Stimulated activated CD4-positive, alpha-beta T cell treated with anti-CD3 and anti-CD28 coated beads, Interleukin-1b, Interleukin-23, amount 100 ng/mL, for 1 hour (primary cell): ENCODE measurements at places on chromosomes 7 and 10.

- DNase-seq = no peak
Observed at GRCh38 chr10:100033766-100034418, 24.1 kb upstream of the DNMBP start.

DNA sequence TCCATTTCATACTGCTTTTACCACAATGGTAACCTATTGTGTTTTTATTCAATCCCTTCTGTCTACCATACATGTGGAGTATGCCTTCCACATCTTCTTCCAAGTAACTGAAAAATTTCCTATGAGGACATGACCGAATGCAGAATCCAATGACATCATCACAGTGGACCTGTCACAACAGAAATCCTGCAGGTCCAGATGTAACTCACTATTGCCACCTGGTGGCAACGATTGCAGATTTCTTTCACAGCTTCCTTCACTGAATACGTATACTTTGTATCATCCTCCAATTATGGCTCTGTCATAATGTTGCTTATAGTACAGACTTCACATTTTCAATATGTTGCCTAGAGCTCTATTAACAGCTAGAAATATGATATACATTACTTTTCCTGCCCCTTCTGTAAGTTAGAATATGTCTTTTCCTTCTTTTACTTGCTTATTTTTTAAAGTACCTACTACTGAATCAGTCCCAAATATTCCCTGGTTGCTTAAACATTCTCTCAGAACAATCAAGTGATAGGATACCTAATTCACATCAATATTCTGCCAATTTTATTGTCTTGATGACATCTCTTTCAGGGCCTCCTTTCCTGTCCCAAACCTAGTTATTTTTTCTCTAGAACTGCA, 45.4 kb downstream of the SLC13A1 start:
- DNase-seq = no peak

DNA sequence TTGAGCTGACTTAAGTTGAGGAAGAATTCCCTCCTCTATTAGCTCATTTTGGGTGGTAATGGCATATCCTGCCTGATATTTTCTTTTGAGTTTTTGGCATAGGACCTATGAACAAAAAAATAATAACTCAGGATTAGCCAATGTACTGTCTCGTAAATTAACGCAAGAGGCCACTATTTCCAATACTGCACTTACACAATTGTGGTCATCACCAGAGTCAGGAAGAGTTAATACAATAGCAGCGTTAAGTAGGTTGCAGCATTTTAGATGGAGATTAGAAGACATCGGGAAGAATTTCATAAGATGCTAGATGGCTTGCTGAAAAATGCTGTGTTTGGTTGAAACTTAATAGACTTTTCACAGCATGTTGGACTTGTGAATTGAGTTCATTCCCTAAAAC, 36.4 kb downstream of the ANTXRL start:
- DNase-seq = no peak

- DNase-seq = no peak
Observed at GRCh38 chr7:79461660-79462059, 8.2 kb upstream of the MAGI2 start.

DNA sequence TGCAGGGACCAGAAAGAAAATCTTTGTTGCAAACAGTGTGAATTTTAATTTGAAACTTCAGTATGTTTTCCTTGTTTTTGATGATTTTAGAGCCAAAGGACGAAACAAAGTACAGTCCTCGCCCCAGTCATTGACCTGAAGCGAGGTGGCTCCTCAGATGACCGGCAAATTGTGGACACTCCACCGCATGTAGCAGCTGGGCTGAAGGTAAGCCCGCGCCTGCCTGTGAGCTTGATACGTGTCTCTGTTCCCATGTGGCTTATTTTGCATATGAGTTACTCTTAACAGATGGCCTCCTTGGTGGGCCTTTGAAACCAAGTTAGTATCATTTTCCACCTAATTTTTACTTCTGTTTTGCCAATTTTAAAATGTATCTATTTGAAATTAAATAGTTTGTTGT, 12.3 kb downstream of the RBM17 start:
- DNase-seq = no peak

GRCh38 chr7:93226310-93226709, at the start of gene HEPACAM2:
HEPACAM2 (minus strand) TSS chr7:93226469.
- DNase-seq = no peak

DNA sequence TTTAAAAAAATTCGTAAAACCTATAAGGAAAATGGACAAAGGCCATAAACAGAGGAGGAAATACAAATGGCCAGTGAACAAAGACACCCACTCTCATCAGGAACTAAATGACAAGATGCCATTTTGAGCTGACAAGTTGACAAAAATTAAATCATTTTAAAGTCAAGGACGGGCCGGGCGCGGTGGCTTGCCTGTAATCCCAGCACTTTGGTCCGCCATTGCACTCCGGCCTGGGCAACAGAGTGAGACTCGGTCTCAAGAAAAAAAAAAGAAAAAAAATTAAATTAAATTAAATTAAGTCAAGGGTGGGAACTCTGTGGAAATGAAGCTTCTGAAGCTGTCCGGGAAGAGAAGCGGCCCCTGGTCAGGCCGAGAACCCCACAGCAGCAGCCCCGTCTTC, 1.2 kb upstream of the NOM1 start:
- no peak for DNase-seq

DNA sequence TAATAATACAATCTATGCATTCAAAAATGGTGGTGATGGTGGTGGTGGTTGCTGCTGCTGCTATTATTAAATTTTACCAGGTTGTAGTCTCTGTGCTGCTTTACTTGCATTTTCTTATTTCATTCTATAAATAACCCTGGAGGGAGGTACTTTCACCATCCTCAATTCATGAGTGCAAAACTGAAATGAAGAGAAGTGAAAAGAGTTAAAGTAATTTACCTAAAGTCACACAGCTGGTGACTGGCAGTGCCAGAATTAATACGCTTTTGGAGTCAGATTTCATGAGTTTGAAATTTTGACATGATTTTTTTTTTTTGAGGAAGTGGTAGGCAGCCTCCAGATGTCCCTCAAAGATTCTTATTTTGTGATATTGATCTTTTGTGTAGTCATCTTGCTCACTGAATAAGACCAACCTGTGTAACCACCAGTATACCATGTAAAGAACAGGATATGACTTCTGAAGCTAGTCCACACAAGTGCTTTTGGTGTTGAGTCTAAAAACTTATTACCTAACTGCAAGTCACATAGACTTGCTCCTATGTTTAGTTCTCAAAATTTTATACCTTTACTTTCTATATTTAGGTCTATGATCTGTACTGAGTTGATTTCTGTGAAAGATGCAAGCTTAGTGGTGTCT, 218.8 kb downstream of the ZWINT start:
- DNase-seq = no peak

GRCh38 chr10:77187376-77187999, 450.1 kb downstream of the KCNMA1 start:
- no peak for DNase-seq

DNA sequence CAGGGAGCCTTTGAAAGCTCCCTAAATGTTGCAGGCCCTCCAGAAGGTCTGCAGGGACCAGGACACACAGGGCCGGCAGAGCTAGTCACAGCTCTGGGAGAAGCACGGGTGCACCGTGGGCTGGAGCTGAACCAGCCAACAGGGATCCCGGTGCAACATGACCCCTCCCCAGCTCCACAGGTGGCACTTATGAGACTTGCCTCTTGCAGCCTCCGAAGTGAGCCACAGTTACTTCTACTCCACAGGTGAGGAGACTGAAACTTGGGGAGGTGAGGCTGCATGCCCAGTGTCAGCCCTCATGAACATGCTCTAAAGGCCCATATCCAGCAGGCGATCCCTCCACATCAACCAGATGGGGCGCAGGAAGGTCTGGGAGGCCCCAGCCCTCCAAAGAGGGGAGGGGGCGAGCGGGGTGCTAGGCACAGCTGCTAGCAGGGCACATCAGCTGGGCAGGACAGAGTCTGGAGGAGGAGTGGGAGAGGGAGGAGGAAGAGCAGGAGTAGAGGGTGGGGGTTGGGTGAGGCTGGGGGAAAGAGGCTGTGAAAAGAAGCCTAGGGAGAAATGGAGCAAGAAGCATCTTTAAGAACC, 224.3 kb downstream of the ELFN1 start:
- no peak for DNase-seq

DNA sequence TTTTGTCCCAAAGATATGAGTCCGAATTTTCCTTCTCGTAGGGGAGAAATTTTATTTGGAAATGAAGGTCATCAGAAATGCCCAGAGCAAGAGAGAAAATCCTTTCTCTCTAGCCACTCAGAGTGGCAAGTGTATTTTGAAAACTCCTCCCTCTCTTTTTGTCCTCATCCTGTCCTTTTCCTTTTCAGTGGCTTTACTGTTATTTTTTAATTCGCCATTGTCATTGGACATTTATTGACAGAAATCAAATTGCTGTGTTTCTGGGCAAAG, 39.6 kb downstream of the TET1 start:
- DNase-seq = no peak

DNA sequence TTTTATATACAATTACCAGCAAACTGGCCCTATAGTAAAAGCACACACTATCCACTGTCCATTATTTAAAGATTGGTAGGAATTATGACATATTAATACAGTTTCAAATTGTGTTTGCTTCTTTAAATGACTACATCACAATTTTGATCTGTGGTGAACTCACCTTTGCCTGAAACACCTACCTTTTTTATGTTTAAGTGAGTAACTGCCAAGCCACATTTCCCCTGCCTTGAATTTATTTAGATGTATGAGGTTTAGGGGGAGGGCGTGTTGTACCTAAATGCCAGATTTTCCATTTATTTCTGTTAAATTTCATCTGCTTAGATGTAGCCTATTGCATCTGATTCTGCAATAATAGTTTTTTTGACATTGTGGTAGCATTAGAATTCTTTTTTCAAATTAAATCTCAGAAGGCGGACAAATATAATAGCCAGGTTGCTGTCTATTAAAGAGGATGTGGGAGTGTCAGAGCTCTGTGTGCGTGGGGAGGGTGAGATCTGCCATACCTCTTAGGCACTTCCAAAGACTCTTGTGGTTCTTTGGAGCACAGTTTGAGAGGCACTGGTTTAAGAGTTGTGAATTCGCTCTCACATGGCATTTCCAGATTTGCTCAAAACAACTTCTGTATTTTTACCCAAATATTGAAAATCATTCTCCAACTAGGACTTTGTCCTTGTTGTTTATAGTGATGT, 13.8 kb downstream of the PIK3CG start:
- no peak for DNase-seq

GRCh38 chr10:92822964-92823363, 25.4 kb upstream of the EXOC6 start:
- no peak for DNase-seq

DNA sequence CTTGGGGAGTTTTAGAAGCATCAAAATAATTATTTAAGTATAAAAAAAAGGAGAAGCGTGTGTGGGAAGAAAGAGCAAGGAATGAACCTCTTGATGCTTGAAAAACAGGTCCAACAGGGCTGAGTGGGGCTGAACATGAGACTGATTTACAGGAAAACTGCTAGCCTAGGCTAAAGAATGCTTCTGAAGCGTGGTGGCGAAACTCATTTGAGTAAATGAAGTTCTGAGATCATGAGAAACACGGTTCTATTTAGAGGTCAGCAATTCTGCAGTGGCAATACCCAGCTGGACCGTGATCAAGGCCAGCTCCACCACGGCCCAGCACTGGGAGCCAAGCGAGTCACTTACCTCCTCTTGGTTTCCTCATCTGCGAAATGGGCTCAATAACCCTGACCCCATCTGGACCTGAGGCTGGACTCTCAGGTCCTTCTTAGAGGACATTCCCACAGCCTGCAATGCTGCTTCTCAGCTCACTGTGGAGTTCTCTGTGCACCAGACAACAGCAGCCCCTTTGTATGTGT, 140.1 kb upstream of the ADAM12 start:
- no peak for DNase-seq

- no peak for DNase-seq
Observed at GRCh38 chr7:27991006-27991528, 189.5 kb downstream of the JAZF1 start.

DNA sequence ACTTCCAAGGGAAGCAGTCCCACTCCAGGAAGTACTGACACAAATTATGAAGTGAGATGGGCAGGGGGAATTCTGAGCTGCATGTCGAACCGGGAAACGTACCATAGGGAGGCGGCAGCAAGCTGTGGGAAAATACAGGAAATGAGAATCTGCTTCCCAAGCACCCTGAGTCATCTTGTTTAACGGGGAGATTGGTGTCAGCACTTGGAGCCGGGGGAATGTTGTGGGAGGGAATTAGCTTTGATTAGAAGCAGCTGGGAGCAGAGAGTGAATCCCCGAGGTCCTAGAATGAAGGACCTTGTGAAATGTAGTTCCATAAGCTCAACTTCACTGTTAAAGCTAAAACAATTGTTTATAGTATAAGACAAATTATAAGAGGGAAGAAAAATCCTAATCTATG, 141.4 kb upstream of the PRKCQ start:
- no peak for DNase-seq

- DNase-seq = no peak
Observed at GRCh38 chr10:18737841-18738240, 78.6 kb downstream of the ARL5B start.

- no peak for DNase-seq
Observed at GRCh38 chr10:80144067-80144695, 11.7 kb downstream of the PLAC9 start.

- DNase-seq = no peak
Observed at GRCh38 chr10:17412323-17412722, 42.1 kb downstream of the ST8SIA6 start.

DNA sequence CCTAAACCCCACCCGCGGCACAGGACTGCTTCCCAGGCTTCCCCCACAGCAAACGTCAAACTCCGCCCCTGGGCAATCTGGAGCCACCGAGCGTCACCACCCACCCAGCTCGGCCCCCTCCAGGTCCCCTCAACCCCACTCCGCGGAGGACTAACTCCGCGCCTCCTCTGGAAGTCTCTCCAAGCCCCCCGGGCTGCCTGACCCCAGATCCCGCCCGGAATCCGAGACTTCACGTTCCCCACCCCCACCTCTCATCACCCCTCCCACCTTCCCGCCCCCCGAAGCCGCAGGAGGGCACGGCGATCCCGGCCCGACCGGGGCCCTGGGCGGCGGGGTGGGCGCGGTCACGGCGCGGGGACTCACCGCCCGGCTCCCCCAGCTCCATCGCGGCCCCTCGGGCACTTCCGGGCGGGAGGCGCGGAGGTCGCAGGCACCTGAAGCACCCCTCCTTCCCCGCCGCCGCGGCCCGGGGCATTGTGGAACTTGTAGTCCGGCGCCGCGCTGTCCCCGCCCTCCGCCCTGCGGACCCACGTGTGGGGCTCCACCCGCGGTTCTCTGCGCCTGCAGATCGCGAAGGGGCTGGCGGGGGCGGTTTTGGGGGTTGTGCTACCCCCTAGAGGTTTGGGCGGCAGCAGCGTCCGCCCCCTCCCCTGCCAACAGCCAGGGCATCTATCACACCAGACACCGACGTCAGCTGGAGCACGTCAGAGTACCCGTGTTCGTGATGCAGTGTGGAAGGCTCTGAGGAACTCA, at the start of gene TMUB1:
Gene TMUB1 (minus strand): TSS at position 423 of the 753 bp plus-strand sequence. CDS start 930 bp downstream, outside the sequence.
- DNase-seq = peak; percentile 62

DNA sequence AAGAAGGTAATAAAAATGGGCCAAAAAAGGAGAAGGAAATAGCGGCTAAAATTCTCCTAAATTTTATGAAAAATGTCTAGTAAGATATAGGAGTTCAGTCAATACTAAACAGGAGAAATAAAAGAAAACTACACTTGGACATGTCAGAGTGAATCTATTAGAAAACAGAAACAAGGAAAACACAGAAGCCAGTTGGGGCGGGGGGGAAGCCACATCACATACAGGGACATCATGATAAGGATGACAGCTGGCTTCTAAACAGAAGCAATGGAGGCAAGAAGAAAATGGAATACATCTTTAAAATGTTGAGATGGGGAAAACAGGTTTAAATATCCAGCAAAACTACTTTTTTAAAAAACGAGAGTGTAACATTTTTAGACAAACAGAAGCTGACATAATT, 77.8 kb downstream of the CUBN start:
- DNase-seq = no peak
